ENCODE measurements at places on chromosomes 1 and 21.

DNA sequence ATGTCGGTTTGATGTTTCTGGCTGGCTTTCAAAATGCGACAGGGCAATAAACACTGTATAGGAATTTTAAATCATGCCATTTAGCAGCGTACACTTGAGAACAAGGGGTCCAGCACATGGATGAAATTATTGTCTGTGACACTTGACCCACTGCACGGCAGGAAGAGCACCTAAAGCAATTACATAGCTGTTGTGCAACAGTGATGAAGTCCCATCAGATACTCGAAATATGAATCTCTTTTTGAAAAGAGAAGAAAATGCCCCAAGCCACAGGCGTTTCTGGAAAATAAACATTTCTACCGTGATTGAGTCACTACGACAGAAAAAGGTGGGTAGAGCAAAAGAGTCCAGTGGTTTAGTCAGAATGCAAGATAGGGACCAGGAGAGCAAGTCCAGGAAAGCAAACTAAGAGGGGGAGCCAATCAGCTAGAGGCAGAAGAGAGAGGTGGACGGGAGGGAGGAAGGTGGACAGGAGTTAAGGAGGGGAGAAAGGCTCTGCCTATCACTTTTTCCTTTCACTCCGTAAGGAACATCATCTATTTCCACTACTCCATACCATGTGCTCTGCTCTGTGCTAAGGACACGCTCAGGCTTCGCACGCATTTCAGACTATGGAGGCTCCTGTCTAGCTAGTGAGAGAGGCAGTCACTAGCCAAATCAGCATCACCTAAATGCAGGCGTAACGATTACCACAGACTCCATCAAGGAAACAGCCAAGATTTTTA is 6.4 kb downstream of the DSCAM start:
- no peak for DNase-seq

GRCh38 chr1:47507881-47508701 is 70.2 kb downstream of the FOXD2 start:
- DNase-seq = no peak

DNA sequence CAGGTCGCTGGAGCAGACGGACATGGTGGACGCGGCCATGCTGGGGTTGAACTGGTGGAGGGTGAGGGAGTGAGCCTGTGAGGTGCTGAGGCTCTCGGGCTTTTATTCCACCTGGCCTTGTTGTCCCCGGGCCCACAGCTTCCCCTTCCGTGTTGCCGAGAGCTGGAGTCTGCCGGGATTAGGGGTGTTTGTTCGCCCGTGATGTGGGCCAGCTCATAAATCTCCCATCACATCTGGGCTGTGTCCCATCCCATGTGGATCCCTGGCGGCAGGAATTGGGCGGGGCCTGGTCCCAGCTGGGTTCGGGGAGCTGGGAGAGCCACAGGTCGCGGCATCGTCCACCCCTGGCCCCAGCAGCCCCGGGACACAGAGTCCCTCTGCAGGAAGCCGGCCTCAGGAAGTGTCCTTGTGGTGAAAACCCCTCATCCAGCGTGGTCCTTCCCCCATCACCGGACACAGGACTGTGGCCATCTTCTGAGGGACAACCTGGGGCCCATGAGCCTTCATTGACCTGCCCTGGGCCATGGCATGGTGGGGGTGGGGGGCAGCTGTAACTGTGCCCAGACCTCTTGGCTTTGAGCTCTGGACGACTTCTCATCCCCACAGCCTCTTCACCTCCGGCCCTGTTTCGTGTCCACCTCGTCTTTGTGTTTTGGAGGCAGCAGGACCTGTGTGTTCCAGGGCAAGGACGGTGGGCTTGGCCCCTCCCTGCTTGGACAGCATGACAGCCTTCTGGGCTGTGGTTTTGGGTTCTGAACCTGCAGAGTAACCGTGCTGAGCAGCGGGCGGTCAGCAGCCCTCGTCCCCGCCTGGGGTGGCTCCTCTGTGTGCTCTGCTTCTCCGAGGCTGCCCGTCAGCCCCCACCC is at the start of gene KRTAP10-6:
Gene KRTAP10-6 (minus strand): TSS at position 60 of the 866 bp plus-strand sequence. CDS start 21 bp downstream, at position 39.
- DNase-seq = no peak

- no peak for DNase-seq
These were observed 668.7 kb downstream of the MRPL39 start for GRCh38 chr21:24938573-24938972.

DNA sequence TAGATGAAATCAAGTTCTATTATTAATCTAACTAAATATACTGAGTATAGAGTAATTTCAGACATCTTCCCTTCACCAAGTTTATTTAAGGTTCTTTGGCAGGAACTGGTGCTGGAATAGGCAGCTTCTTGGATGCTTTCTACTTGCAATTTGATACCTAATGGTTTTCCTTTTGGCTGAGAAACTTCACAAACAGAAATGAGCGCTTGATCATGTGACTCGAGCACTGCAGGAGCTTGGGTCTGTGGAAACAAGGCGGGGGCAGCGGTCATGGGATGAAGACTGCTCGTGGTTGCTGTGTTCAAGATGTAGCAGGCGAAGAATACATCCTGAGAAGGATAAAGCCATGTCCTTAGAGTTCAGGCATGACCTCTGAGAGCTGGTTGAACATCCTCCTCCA is 136.8 kb downstream of the PTPRC start:
- DNase-seq = no peak

DNA sequence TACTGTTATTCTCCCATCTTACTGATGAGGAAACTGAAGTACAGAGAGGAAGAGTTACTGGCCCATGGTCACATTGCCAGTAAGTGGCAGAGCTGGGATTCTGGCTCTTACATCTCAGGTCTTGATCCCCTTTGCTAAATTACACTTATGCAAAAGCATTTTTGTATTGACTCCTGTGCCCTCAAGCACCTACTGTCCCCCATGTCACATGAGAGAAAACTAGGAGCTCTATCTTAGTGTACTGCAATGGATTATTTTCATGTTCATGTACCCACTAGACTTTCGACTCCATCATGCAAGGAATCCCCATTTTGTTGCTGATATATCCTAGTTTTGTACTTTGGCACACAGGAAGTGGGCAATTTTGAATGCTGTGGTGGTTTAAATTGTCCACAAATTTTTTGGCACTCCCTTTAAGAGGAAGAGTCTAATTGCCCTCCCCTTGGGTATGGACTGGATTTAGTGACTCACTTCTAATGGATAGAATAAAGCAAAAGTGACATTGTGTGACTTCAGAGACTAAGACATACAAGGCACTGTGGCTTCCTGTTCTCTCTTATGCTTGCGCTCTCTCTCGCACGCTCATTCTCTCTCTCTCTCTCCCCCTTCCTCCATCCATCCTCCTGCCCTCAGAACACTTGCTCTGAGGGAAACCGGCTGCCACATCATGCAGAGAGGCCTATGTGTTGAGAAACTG is 43.5 kb upstream of the JAK1 start:
- DNase-seq = no peak

- no peak for DNase-seq
These were observed 962.2 kb downstream of the ADGRL2 start for GRCh38 chr1:82762829-82763532.

DNA sequence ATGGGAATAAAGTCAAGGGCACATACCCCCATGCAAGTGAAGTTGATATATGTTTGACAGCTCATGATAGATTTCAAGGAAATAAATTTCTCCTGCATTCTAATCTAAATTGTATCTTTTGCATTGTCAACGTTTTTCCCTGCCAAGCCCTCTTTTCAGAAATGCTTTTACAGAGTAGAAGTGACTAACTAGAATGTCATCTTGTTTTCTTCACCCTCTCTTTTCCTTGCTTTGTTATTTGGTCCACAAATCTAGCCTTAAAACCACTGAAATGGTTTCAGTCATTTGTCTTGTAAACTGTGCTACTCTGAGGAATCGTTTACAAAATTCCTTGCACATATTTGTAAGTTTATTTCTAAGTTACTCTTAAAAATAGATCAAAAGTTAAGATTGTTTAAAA is 600.8 kb upstream of the CXADR start:
- no peak for DNase-seq
